ENCODE measurements at places on chromosomes 7 and 10.

DNA sequence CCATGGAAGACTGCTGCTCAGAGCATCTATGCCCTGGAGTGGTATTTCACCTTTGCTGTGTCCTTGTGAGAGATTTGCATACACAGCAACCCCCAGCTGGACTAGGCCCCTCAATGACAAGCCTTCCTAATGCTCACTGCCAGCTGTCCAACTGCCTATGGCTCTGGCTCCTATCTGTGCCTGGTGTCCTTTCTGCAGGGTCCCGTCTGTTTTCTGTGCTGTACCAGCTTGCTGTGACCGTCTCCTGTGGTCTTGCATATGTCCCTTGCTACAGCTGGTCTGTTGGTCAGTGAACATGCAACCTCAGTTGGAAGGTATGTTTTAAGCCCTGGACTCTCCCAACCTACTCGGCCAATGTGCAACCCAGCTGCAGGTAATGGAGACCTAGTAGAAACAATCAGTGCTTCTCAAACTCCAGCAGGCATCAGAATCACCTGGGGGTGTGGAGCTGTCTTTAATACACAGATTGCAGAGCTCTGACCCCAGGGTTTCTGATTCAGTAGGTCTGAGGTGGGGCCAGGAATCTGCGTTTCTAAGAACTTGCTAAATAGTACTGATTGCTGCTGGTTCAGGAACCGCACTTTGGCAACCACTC is 306.4 kb upstream of the ZNF32 start:
- no peak for DNase-seq

- no peak for DNase-seq
These were observed 118.2 kb downstream of the ADAM12 start for GRCh38 chr10:126270111-126270510.

DNA sequence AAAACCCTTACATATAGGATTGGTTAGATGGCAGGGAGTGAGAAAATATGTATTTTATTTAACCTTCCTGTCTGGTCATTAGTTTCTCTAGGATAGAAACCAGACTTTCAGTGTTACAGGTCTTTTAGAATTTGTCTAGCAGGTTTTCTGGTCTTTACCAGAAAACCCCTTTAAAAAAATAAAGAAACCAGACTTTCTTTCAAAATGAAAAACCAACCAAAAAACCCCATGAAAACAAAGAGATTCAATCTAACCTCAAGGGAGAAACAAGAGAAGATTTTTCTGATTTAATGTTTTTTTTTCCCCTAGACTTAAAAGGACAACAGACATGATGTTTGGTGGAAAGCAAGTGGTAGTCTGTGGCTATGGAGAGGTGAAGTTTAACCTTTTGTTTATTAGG is 28.7 kb upstream of the STRIP2 start:
- no peak for DNase-seq

GRCh38 chr10:43878386-43878785 is 229.7 kb upstream of the ZNF32 start:
- no peak for DNase-seq

- DNase-seq, result no peak
These were observed 619 bp upstream of the HOXA6 start for GRCh38 chr7:27148031-27148755.

DNA sequence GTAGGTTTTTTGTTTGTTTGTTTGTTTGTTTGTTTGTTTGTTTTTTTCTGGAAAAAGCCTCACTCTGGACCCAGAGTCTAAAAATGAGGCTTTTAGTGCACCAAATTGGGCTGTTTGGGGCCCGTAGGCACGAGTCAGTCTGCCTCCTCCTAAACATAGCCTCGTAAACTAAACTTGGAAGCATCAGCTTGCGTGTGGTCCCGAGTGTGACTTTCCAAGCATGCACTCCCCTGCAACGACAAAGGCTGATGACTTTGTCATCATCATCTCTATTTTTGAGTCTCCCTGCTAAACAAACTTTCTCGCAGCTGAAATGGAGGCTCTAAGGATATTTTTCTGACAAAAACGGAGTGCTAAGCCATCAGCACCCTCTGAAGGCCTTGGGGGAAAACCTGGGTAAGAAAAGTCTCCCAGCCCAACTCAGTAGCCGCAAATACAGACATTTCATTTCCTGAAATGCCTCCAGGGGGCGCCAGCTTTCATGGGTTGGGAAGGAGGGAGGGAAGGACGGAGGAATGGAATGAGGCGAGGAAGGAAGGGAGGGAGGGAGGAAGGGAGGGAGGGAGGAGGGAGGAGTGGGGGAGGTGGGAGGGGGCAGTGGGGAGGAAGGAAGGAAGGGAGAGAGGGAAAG is 245.9 kb downstream of the KCNMA1 start:
- no peak for DNase-seq

- no peak for DNase-seq
These were observed 118.9 kb downstream of the CFAP58 start for GRCh38 chr10:104472505-104472904.

GRCh38 chr10:73019100-73019499 is 64.5 kb upstream of the PLA2G12B start:
- no peak for DNase-seq

DNA sequence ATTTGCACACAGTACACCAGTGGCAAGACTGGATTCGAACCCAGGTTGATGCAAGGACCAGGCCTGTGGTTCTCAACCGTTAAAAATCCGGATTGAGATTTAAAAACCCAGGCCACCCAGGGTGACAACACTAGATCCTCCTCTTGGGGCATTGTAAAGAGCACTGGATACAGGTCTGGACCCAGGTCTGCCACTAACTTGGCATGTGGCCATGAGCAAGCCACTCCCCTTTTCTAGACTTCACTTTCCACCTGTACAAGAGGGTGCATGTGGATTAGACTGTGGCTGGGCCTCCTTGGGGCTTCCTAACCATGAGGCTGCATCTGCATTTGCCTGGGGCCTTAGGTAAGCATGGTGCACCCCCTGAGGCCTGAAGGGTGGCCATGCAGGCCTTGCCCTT is 21.7 kb upstream of the SLC29A3 start:
- no peak for DNase-seq

- DNase-seq, result no peak
These were observed 45.9 kb upstream of the BTRC start for GRCh38 chr10:101308051-101308450.

- no peak for DNase-seq
These were observed 20.0 kb upstream of the CAPZA2 start for GRCh38 chr7:116842371-116842770.

DNA sequence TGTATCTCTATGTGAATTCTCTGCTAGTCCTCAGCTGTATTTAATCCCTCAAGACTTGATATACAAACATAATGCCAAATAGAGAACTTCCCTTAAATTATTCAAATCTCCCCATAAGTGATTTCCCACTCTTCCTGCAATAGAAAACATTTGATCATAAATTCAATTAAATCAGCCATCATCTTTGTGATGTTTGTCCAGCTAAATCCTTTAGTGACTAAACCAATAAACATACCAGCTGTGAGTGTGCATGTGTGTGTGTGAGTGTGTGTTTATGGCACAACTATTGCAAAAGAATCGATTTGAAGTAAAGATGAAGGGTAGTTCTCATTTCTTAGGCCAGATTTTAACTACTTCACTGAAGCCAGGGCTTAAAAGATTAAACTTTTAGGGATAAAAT is 175.5 kb upstream of the FZD1 start:
- DNase-seq, result no peak

DNA sequence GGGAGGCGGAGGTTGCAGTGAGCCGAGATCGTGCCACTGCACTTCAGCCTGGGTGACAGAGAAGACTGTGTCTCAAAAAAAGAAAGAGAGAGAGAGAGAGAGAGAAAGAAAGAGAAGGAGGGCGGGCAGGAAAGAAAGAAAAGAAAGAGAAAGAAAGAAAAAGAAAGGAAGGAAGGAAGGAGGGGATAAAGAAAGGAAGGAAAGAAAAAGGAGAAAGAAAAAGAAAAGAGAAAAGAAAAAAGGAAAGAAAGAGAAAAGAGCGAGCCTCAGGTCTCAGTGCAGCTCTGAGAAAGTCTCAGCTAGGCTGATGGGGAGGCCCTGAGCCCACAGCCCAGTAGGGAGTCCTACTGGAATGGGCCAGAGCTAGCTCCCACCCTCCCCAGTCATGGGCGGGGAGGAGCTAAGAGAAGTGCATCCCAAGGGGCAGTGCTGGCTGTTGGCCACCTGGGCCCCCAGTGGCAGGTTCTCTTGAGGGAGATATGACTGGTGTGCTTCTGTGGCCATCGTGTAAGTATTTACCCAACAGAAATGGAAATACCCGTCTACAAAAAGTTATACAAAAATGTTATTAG is 69.3 kb downstream of the ABRAXAS2 start:
- no peak for DNase-seq

- DNase-seq, result no peak
These were observed 29.3 kb upstream of the C10orf53 start for GRCh38 chr10:49649936-49650723.

GRCh38 chr7:79410345-79410744 is 43.1 kb downstream of the MAGI2 start:
- no peak for DNase-seq

DNA sequence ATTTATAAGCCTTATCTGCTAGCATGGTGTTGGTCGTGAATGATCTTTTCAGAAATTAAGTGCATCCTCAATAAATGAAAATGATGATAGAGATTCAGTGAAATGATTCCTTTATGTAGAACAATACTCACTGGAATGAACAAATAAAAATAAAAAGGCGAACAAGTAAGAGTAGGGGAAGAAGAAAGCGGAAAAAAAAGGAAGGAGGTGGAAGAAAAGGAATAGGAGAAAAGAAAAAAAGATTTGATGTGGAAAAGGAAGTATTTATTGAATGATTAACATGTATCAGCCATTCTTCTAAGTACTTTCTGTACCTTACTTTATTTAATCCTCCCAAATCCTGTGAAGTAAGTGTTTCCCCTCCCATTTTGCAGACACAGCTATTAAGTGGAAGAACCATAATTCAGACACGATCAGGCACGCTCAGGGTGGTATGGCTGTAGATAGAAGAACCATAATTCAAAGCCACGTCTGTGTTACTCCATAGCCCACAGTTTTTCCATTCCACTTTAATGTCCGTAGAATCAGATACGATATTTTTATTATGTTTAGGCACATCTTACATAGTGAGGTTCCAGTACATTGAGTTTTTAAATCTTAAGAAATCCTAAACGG is 156.2 kb upstream of the LAMB4 start:
- no peak for DNase-seq

GRCh38 chr7:90242369-90243168 is 2.4 kb upstream of the CFAP69 start:
- DNase-seq, result no peak

- DNase-seq, result no peak
These were observed 106.6 kb downstream of the ADAM22 start for GRCh38 chr7:88040694-88041093.

DNA sequence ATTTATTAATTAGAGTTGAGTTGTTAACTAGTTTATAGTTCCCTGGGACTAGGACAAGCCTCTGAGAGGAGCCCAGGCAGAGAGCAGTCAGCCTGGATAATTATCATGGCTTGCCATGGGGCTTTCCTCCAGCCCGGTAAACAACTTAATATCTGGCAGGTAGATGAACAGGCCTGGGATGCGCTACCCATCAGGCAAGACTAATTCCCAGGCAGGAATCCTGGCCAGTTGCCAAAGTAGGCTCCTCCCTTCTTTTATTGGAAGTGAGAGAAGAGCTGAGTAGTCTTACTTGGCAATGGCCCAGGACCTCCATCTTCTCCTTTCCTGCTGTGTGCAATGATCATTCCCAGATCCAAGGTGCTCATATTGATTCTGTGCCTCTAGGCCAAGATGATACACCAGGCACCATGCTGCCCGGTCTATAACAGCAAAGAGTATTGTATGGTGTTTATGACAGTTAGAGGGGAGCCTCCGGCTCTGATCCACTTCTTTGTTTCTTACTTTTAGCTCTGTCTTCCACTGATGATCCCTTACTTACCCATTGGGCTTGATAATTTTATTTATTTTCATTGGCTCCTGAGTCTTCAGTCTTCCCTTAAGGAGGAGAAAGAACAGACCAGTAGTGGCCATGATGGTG is 408.7 kb downstream of the REEP3 start:
- no peak for DNase-seq
